Colonic mucosa (tissue), 4 donors: ENCODE measurements at places on chromosomes 1 and 21. TPM values are rescaled to one million over a fixed set of nuclear protein-coding genes. Genes with fewer than 3 reads are reported as not detected.

DNA sequence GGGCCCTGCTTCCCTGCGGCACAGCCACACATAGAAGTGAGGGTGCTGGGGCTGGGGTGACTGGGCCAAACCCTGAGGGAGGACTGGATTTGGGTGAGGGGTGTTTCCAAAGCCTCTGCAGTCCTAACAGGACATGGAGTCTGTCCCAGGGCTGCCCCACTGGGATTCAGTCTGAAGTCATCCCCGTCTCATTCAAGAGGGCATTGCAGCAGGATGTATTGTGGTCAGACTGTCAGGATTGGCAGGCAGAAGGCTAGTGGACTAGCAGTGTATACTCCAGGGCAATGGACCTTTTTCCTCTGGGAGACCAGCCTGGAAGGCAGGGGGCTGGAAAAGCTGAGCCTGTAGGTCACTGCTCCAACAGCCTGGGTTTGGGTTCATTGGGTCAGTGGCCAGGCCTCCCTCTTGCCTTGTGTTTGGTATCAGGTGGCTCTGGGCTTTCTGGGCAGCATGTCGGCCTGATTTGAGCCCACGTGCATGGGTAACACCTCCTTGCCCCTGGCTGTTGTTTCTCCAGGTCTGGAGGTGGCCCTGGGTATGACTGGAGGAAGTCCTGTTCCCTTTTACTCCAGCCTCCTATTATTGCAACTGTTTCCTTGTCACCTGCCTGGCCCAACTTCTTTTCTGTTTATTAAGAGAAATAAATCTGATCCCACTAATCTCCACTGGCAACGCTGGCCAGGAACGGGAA is 41.0 kb upstream of the SYNC start:
- no peak for DNase-seq
- H3K4me1 ChIP-seq = peaks cover 4% of the 10 kb centered on the region
- peak overlapping the region; percentile 95 for H3K27ac ChIP-seq
- no peaks in the 10 kb centered on the region for H3K36me3 ChIP-seq

GALE gene
- 208 TPM for total RNA-seq

- no peak for DNase-seq
- no peaks in the 10 kb centered on the region for H3K4me1 ChIP-seq
Observed at GRCh38 chr1:98099501-98099900, 178.7 kb upstream of the DPYD start.

GRCh38 chr1:162406811-162407210 is 5.1 kb downstream of the SH2D1B start:
- H3K27ac ChIP-seq = no peak overlapping the region
- H3K4me1 ChIP-seq = no peaks in the 10 kb centered on the region
- H3K27me3 ChIP-seq = no peaks in the 10 kb centered on the region
- H3K36me3 ChIP-seq = no peaks in the 10 kb centered on the region
- no peak overlapping the region for H3K4me3 ChIP-seq

- H3K27me3 ChIP-seq = peaks cover 16% of the 10 kb centered on the region
- peak overlapping the region; percentile 53 for H3K4me3 ChIP-seq
- no peaks in the 10 kb centered on the region for H3K4me1 ChIP-seq
- no peak for DNase-seq
- H3K36me3 ChIP-seq = no peaks in the 10 kb centered on the region
- peak overlapping the region; percentile 86 for H3K27ac ChIP-seq
Observed at GRCh38 chr1:85577419-85578320, 2.9 kb upstream of the CCN1 start.

DNA sequence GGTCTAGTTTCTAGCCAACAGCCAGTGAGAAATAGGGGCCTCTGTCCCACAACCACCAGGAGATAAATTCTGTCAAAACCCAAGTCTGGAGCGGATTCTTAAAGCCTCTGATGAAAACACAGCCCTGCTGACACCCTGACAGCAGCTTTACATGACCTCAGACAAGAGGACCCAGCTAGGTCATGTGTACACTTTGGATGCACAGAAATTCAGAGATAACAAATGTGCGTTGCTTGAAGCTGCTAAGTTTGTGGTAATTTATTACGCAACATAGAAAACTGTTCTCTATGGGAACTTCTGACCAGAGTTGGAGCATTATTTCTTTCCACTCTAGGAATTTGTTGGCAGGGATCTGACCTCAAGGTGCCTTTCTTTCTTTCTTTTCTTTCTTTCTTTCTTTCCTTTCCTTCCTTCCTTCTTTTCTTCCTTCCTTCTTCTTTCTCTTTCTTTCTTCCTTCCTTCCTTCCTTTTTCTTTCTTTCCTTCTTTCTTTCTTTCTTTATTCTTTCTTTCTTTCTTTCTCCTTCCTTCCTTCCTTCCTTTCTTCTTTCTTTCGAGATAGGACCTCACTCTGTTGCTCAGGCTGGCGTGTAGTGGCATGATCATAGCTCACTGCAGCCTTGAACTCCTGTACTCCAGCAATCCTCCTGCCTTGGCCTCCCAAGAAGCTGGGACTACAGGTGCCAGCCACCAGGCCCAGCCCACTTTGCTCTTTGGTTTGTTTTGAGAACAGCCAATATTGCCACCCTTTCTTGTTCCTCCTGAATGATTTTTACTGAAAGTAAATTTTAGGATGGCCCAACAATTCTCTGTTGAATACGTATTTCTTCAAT is 14.9 kb upstream of the HMGCS2 start:
- peak overlapping the region; percentile 20 for H3K27ac ChIP-seq
- H3K4me1 ChIP-seq = peaks cover 14% of the 10 kb centered on the region
- no peak for DNase-seq
- H3K4me3 ChIP-seq = no peak overlapping the region
- H3K36me3 ChIP-seq = no peaks in the 10 kb centered on the region

CCDC181 gene
- not detected for total RNA-seq

DNA sequence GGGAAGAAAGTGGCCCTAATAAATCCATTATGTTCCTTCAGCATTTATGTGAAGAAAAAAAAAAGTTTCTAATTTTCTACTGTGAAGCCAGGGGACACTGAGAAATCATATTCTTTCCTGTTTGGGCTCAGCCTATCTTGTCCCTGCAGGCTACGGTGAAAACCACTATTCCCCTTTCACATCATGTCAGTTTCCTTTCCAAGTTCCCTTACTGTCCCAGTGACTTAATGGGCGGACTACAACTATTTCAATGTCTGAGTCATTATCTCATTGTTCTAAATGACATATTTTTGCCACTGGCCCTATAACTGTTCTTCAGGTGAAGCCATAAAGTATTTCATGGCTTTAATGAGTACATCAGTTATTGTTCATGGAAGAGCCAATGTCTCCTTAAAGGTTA is 71.3 kb upstream of the BEND5 start:
- no peaks in the 10 kb centered on the region for H3K4me1 ChIP-seq
- H3K27me3 ChIP-seq = no peaks in the 10 kb centered on the region
- no peaks in the 10 kb centered on the region for H3K36me3 ChIP-seq
- H3K4me3 ChIP-seq = no peak overlapping the region

TFF2 gene
- 2.3 TPM for total RNA-seq

EFNA3 gene
- 12.7 TPM for total RNA-seq

GRCh38 chr1:237199026-237199425 is 157.0 kb downstream of the RYR2 start:
- no peak overlapping the region for H3K4me3 ChIP-seq
- H3K27ac ChIP-seq = no peak overlapping the region
- H3K36me3 ChIP-seq = no peaks in the 10 kb centered on the region
- H3K27me3 ChIP-seq = no peaks in the 10 kb centered on the region

COL16A1 gene
- 15.4 TPM for total RNA-seq

- DNase-seq = no peak
- no peak overlapping the region for H3K27ac ChIP-seq
- H3K27me3 ChIP-seq = no peaks in the 10 kb centered on the region
- no peaks in the 10 kb centered on the region for H3K4me1 ChIP-seq
- no peaks in the 10 kb centered on the region for H3K36me3 ChIP-seq
Observed at GRCh38 chr1:168079761-168080160, 57.0 kb downstream of the GPR161 start.

GRCh38 chr1:91406773-91407389 is 2.2 kb upstream of the HFM1 start:
- H3K4me3 ChIP-seq = no peak overlapping the region
- H3K4me1 ChIP-seq = no peaks in the 10 kb centered on the region
- peaks cover 5% of the 10 kb centered on the region for H3K27me3 ChIP-seq
- no peak overlapping the region for H3K27ac ChIP-seq
- no peak for DNase-seq
- no peaks in the 10 kb centered on the region for H3K36me3 ChIP-seq

- no peaks in the 10 kb centered on the region for H3K36me3 ChIP-seq
- peak overlapping the region; percentile 27 for H3K27ac ChIP-seq
- H3K4me3 ChIP-seq = no peak overlapping the region
- H3K27me3 ChIP-seq = no peaks in the 10 kb centered on the region
- peaks cover 8% of the 10 kb centered on the region for H3K4me1 ChIP-seq
- DNase-seq = no peak
Observed at GRCh38 chr1:30818568-30819243, 61.1 kb upstream of the LAPTM5 start.

TACSTD2 gene
- 1.2 TPM for total RNA-seq

ACTL8 gene
- 0.13 TPM for total RNA-seq

RNU1-1 gene
- 1,159 TPM for total RNA-seq

GRCh38 chr1:32266921-32267591 is 16.0 kb downstream of the LCK start:
- H3K4me1 ChIP-seq = no peaks in the 10 kb centered on the region
- no peak overlapping the region for H3K4me3 ChIP-seq
- H3K27ac ChIP-seq = no peak overlapping the region
- H3K36me3 ChIP-seq = no peaks in the 10 kb centered on the region
- no peaks in the 10 kb centered on the region for H3K27me3 ChIP-seq

- no peaks in the 10 kb centered on the region for H3K36me3 ChIP-seq
- H3K27ac ChIP-seq = no peak overlapping the region
- no peak overlapping the region for H3K4me3 ChIP-seq
- no peak for DNase-seq
- no peaks in the 10 kb centered on the region for H3K4me1 ChIP-seq
- no peaks in the 10 kb centered on the region for H3K27me3 ChIP-seq
Observed at GRCh38 chr1:45793942-45794604, 9.3 kb upstream of the MAST2 start.

GRCh38 chr1:208309771-208310170 is 65.6 kb upstream of the PLXNA2 start:
- peak; percentile 29 for DNase-seq
- H3K27ac ChIP-seq = no peak overlapping the region
- H3K4me3 ChIP-seq = no peak overlapping the region
- H3K36me3 ChIP-seq = no peaks in the 10 kb centered on the region
- H3K4me1 ChIP-seq = no peaks in the 10 kb centered on the region

SHE gene
- total RNA-seq = 1.7 TPM

IGSF3 gene
- total RNA-seq = 30.6 TPM

- H3K27me3 ChIP-seq = no peaks in the 10 kb centered on the region
- no peak overlapping the region for H3K27ac ChIP-seq
- no peaks in the 10 kb centered on the region for H3K36me3 ChIP-seq
- H3K4me3 ChIP-seq = no peak overlapping the region
- no peak for DNase-seq
Observed at GRCh38 chr1:35047188-35047858, 15.6 kb upstream of the ZMYM6 start.

RNF220 gene
- total RNA-seq = 53.3 TPM

DNA sequence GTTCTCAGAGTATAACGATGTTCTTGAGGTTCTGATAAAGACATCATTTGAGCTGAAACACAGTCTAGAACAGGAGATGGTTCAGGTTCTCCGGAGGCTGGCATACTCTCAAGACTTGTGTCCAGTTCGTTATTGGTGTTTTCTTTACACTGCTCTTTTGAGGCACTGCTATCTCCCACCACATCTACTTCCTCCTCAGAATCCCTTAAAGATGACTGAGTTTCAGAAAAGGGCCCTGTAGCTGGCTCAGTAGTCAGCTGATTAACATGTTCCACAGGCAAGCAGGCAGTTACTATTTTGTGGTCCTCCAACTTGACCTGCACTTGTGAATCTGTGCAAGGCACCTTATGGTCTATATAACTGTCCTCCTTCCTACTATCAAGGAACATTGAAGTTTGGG is 50.2 kb downstream of the ZZZ3 start:
- no peak for DNase-seq
- H3K27me3 ChIP-seq = no peaks in the 10 kb centered on the region
- no peak overlapping the region for H3K4me3 ChIP-seq
- H3K36me3 ChIP-seq = no peaks in the 10 kb centered on the region
- no peaks in the 10 kb centered on the region for H3K4me1 ChIP-seq

SPRR4 gene
- total RNA-seq = not detected

HCN3 gene
- total RNA-seq = 12.4 TPM

UBXN11 gene
- 8.7 TPM for total RNA-seq

GRCh38 chr1:171718216-171718615 is 23.6 kb downstream of the VAMP4 start:
- no peaks in the 10 kb centered on the region for H3K4me1 ChIP-seq
- H3K4me3 ChIP-seq = no peak overlapping the region
- H3K27me3 ChIP-seq = no peaks in the 10 kb centered on the region
- no peak for DNase-seq
- no peaks in the 10 kb centered on the region for H3K36me3 ChIP-seq
